ENCODE measurements at places on chromosomes 13 and 19.
A peak's percentile ranks its signal among the peaks of the same experiment; 100 is the strongest.

- no peak for DNase-seq
These were observed 216.2 kb downstream of the IRS2 start for GRCh38 chr13:109569958-109570711.

GRCh38 chr19:37990362-37990761 is 83.4 kb downstream of the SIPA1L3 start:
- no peak for DNase-seq

- DNase-seq: no peak
These were observed 523.5 kb upstream of the MIR17HG start for GRCh38 chr13:90824032-90824431.

DNA sequence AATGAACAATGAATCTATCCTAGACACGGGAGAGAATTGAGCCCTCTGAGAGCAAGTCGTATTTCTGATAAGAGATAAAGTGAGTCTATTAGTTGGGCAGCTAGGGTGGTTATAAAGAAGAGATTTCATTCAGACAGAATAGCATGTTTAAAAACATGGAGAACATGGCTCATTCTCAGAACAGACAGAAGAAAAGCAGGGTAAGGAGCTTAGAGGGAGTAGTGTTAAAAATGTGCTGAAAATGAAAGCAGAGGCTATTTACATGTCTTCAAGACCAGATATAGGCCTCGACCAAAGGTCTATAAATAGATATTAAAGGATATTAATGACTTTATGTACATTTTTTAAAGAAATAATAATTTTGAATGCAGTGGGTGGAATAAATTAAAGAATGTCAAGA is 149.5 kb downstream of the SLITRK1 start:
- no peak for DNase-seq

DNA sequence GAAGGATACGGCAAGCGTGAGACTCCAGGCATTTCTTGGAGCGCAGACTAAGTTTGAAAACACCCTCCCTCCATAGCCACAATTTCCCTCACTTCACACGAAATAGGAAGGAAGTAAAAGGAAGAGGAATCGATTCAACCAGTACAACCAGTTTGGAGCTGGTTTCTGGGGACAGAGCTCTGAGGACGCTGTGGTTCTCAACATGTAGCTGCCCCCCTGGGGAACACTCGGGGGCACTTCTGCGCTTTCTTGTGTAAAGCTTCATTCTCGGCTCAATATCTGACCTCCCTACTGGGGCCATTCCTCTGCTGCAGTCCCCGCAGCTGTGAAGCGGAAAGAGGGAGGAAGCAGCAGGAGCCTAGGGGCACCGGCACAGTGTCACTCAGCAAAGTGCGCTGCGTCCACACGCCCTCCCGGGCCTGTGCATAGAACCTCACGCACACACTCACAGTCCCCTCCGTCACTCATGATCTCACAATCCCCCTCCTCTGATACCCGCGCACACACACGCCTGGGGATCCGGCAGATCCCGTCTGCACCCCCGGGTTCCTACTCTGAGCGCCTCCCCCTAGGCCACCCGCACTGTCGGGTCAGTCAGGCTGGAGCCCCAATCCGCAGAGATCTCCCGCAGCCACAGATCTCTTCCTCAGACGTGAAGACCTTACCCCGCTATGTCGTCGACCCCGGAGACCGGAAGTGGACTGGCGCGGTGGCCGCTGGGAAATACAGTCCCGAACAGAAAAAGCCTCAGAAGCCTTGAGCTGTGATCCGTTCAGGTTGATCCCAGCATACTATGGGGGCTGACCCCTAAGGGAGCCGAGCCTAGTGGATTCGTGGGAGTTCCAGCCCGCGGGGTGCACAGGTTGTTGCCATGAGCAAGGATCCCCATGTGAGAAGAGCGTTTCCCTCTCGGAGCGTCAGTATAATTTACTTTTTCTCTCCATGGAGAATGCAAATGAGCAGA is at the start of gene ZNF780A:
Gene ZNF780A (minus strand): TSS at position 703 of the 964 bp plus-strand sequence. CDS start 6,190 bp downstream, outside the sequence.
- DNase-seq: peak; percentile 89

GRCh38 chr19:32256341-32256975 is 89.0 kb upstream of the ZNF507 start:
- no peak for DNase-seq

DNA sequence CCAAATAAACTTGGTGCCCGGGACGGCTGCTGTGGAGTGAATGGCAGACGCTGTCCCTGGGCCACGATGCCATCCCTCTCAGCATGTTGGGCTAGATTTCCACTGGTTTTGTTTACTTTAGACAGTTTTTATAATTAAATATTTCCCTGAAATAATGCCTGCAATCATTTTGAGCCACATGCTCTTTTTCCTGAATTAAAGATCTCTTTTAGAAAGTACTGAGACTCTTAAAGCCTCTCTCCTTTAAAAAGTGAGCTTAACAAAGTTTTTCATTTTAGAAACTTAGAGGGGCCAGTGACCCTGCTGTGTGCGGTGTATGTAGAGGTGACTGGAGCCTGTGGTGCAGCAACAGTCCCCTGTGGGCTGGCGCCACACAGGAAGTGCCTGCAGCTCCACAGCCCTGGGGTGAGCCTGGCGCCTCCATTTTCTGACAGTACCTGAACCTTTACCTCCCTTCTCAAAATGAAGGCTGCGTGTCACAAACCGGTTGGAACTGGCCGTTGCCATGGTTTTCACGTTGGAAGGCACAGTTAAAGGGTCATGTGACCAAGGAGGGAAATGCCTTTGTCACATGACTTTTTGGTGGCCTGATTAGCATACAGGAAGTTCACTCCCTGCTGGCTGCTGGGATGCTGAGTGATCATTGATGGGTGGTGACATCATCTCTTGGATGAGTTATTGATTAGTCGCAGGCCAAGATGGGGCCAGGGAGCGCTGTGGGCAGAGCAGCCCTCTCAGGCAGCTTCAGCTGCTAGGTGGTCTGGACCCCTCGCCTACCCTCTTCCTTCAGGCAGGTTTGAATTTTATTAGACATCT is 26.3 kb downstream of the TSSK6 start:
- DNase-seq: peak; percentile 83

- no peak for DNase-seq
These were observed 549.5 kb upstream of the ARGLU1 start for GRCh38 chr13:107117327-107118012.

- DNase-seq: no peak
These were observed 175.0 kb downstream of the STK24 start for GRCh38 chr13:98401934-98402333.

DNA sequence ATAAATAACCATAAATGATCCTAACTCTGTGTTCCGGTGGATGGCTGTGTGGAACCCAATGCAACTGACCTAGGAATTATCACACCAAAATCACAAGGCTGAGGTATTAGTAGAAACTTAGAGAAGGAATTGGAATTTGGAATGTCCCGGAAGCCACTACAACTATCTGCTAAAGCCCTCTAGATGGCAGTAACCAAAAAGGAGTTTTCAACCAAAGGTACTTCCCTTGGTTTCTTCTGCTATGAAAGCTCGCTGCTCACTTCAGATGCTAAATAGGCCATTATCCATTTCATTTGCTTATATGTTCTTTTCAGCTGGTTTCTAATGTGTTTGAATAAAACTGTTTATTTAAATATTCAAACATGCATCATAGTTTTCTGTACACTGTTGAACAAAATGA is 1589.1 kb upstream of the SPRY2 start:
- DNase-seq: peak; percentile 20

GRCh38 chr13:48233046-48233888 is at the start of gene ITM2B:
TSS of gene ITM2B (plus strand) at chr13:48233206. CDS start at chr13:48233361, 155 bp downstream.
- DNase-seq: peak; percentile 91

DNA sequence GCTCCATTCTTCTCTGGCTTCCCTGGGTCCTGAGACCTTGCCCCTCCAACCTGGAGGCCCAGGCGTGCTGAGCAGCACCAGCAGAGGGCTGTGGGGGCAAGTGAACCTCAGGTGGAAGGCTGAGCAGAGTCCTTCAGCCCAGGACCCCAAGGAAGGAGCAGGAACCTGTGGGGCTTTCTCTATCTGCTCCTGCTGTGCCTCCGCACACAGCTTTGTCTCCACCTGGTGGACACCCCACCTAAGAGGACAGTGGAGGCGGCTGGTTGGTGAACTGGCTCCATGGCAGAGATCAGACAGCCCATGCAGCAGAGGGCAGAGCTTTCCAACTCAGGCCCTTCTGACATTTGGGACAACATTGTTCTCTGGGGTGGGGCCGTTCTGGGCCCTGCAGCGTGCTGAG is 19.7 kb downstream of the ZFR2 start:
- DNase-seq: peak; percentile 77

GRCh38 chr19:35868823-35869326 is 501 bp downstream of the APLP1 start:
- DNase-seq: no peak

DNA sequence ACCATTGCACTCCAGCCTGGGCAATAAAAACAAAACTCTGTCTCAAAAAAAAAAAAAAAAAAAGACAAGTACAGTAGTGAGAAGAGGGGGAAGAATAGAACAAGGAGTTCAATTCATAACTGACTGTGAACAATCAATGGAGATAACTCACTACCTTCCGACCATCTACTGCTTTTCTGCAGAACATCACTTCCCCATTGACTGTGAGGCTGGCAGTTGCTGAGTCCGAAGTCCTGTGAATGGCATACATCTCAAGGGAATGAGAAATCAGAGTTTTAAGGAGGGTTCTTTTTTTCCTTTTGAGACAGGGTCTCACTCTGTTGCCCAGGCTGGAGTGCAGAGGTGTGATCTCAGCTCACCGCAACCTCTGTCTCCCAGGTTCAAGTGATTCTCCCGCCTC is 11.2 kb downstream of the ZNF565 start:
- DNase-seq: no peak

- no peak for DNase-seq
These were observed 959.1 kb upstream of the SLC10A2 start for GRCh38 chr13:104025303-104025702.
